ENCODE measurements at places on chromosomes 11 and 22. TPM values are rescaled to one million over a fixed set of nuclear protein-coding genes. Genes with fewer than 3 reads are reported as not detected.

Gene DMC1
- total RNA-seq = 0.22 TPM

DNA sequence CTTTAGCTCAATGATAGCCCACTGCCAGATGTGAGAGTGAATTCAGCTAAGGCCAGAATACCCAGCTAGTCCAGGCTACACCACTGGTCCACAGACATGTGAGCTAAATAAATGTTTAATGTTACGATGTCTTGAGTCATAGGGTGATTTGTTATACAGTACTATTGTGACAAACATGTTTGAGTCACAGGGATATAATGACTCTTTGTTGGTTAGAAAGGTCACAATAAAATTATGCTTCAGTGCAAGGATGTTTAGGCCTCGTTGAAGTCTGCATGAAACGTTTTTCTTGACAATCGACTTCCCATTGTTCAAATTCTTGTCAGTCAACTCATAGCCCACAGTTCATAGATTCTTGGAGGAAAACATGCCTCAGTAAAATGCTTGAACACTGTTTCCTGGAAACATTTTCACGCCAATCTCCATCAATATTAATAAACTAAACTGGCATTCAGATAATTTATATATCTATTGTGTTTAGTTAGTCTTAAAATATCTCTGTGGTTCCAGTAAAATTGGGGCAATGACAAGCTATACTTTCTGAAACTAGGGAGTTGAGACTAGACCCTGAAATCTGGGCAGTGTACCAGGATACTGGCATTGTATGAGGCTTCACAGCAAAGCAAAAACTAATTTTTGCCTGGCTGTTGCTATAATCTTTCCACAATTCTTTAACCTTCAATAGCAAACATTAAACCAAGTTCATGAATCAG, 650.8 kb upstream of the KIRREL3 start:
- no peak for DNase-seq

Gene CCDC87
- 0.36 TPM for total RNA-seq

Gene DAGLA
- total RNA-seq = 5.1 TPM

DNA sequence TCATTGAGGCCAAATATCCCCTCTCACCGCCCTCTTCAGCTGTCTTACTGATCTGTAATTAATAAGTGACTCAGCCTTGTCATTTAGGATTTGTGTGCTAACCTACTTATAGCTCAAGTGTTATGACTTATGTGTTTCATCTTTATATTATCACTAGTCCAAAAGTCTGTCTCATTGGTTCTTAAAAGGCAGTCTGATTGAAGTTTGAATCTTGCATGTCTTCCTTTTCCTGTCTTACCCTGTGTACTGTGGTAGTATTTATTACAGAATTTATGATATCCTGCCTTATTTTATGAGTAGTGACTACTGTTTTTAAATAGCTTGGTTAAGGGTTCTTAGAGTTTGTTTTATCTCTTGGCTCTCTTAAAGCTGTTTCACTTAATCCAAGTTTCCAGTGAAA, 6.3 kb downstream of the DEPDC7 start:
- DNase-seq = no peak

- no peak for DNase-seq
These were observed 50.4 kb upstream of the C11orf87 start for GRCh38 chr11:109371444-109372176.

Gene BLID
- total RNA-seq = not detected

DNA sequence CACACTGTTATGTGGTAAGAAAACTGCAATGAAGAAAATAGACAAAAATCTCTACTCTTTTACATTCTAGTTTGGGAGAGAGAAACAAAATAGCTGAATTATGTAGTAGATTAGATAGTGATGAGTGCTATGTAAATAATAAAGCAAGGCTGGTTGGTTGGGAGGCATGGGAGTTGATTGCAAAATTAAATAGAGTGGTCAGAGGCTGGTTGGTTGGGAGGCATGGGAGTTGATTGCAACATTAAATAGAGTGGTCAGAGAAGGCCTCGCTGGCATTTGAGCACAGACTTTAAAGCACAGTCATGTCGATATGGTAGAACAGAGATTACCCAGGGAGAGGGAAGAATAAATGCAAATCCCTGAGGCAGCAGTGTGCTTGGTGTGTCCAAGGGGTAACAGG, 22.4 kb downstream of the SIK2 start:
- DNase-seq = no peak

GRCh38 chr11:69101115-69101791, 52.5 kb downstream of the TPCN2 start:
- DNase-seq = peak; percentile 59

- no peak for DNase-seq
These were observed 96.5 kb downstream of the LUZP2 start for GRCh38 chr11:24593332-24593731.

Gene APOL5
- total RNA-seq = not detected

Gene PRG3
- not detected for total RNA-seq

Gene ANO1
- 11.3 TPM for total RNA-seq

Gene ALX4
- 0.11 TPM for total RNA-seq

GRCh38 chr11:5992150-5992549, 5.4 kb upstream of the OR52L1 start:
- DNase-seq = no peak

GRCh38 chr22:41367039-41367679, 14.6 kb upstream of the TEF start:
- DNase-seq = peak; percentile 98

Gene CRYBB3
- not detected for total RNA-seq
